ENCODE measurements at places on chromosomes 2 and 18. TPM values are rescaled to one million over a fixed set of nuclear protein-coding genes. Genes with fewer than 3 reads are reported as not detected.

DNA sequence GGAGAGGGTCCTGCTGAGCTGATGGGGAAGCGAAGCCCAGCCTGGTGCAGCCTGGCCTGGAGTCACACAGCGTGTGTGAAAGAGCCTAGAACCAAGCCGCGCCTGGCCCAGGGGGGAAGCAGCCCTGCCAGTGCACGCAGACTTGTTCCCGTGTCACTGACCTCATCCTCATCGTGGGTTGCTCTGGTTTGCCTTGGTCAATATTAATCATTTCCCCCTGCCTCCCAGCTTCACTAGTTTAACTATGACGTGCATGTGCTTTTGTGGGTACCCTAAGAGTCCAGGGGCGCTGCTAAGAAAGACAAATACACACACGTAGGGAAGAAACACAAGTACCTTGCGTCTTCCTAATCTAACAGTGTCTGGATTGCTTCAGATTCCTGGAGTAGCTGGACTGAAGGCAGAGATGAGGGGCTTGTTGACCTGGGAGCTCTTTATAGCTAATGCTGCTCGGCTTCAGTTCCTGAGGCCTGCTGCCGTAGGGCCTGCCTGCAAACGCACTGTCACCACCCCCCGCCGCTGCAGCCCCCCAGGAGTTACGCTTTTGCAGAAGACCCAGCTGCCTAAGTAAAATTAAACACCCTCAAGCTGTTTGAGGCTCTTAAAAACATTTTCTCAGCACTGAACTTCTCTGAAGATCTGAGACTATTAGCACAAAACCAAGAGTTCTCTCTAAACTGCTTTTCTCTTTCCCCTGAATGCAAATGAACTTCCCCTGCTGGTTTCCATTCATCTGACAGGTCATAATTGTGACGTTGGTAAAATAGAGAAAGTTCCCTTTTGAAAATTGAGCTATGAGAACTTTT lies 159.2 kb downstream of the FAM210A start:
- H3K4me3 ChIP-seq = no peak overlapping the region
- DNase-seq = no peak
- H3K4me1 ChIP-seq = peaks cover 41% of the 10 kb centered on the region
- no peaks in the 10 kb centered on the region for H3K27me3 ChIP-seq

DNA sequence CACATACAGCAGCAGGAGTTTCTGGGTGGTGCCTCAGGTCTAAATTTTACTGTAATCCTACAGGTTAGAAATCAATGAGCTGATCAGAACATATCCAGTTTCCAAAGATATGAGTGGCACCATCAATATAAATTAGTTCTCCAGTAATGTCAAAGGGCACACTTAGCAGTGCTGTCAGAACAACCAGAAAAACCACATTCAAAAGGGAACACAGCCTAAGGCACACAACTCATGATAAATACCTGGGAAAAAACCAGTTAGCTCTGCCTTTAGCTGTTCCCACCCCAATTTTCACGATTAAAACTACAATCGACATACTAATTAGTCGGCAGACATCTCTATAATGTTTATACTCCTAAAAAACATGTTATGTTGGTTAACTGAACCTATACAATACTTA lies 31.5 kb downstream of the ATP8B1 start:
- no peak overlapping the region for H3K27ac ChIP-seq
- H3K27me3 ChIP-seq = no peaks in the 10 kb centered on the region
- DNase-seq = no peak
- H3K4me1 ChIP-seq = peaks cover 8% of the 10 kb centered on the region
- H3K36me3 ChIP-seq = no peaks in the 10 kb centered on the region

GRCh38 chr2:30359644-30360167 lies 87.3 kb upstream of the LCLAT1 start:
- no peak overlapping the region for H3K4me3 ChIP-seq
- H3K27ac ChIP-seq = no peak overlapping the region
- no peaks in the 10 kb centered on the region for H3K27me3 ChIP-seq
- H3K36me3 ChIP-seq = no peaks in the 10 kb centered on the region
- H3K4me1 ChIP-seq = peaks cover 35% of the 10 kb centered on the region

RFX8 gene
- total RNA-seq = not detected

CRIM1 gene
- total RNA-seq = 19.3 TPM

OTOS gene
- total RNA-seq = not detected

- no peak overlapping the region for H3K4me3 ChIP-seq
- H3K27me3 ChIP-seq = no peaks in the 10 kb centered on the region
- H3K27ac ChIP-seq = no peak overlapping the region
- DNase-seq = no peak
Measured at GRCh38 chr2:24852431-24853020, 59.3 kb downstream of the CENPO start.

DNA sequence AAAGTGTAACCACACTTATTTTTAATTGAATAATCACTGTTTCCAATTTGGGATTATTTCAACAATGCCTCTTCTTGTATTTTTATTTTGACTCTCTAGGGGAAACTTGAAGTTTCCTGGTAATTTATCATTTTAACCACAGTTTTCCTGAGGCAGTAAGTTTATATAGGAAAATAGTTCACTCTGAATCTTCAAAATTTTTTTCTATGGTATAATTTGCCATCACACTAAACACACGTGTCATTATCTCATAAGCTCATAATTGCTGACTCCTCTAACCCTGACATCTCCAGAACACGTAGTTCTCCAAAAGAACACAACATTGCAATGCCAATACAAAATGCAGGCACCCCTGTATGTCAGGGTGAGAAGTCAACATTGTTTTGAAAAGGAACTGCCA lies 102.2 kb upstream of the FZD7 start:
- no peak overlapping the region for H3K4me3 ChIP-seq

DNA sequence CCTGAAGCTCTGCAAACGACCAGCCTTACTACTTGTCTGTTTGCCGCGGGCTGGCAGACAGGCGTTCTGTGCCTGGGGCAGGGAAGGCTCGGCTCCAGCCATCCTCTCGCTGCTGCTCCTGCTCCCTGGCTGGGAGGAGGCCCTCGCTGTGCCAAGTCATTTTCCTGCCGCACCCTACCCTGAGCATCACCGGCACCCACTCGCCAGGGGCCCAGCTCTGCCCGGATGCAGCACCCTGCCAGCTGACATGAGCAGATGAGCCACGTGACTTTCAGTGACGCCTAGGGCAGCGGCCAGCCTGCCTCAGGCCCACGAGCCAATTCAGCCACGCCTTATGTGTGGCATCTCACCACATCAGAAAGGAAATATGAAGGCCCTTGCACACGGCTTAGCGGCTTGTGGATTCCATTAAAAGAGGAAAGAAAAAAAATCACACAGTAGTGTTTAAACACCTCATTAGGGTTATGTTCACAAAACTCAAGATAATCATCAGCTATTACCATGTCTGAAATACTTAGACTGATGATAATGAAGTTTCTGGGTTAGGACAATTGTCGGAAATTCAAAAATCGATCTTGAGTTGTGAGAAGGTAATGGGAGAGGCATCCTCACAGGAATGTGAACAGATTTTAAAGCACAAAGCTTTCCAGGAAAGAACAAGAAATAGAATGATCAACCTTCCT lies 250.5 kb downstream of the TWIST2 start:
- peaks cover 42% of the 10 kb centered on the region for H3K36me3 ChIP-seq
- no peaks in the 10 kb centered on the region for H3K27me3 ChIP-seq
- H3K4me3 ChIP-seq = no peak overlapping the region
- peaks cover 21% of the 10 kb centered on the region for H3K4me1 ChIP-seq
- H3K27ac ChIP-seq = peak overlapping the region; percentile 45
- DNase-seq = peak; percentile 55

DNA sequence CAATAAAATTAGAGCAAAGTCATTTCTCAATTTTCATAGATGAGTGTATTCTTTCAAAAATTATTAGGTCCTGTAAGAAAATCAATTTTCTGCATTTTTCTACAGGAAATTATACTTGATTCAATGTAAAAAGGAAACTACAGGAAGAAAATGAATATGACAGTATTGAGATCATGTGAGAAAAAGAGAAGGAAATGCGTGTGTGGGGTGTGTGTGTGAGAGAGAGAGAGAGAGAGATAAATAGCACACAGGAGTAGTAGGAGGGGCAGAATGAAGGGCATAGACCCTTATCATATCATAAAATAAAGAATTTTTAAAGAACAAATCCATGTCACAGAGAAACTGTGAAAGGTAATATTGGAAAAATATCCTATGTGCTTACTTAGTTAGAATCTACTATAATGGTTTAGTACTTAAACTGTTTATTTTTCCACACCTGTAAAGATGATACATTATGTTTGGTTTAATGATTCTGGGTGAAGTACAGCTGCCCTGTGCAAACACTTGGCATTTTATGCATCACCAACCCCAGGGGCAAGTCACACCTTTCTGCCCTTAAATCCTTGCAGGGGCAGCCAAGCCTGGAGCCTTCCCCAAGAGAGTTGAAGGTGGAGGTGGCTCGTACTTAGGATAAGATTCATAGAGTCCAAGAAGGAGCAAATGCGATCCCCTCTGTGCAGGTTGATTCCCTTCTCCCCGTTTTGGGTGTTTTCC lies 276.4 kb downstream of the TGIF1 start:
- no peak overlapping the region for H3K4me3 ChIP-seq
- no peaks in the 10 kb centered on the region for H3K36me3 ChIP-seq
- no peaks in the 10 kb centered on the region for H3K4me1 ChIP-seq
- H3K27me3 ChIP-seq = peaks cover 2% of the 10 kb centered on the region

GRCh38 chr18:11167778-11168177 lies 18.4 kb upstream of the PIEZO2 start:
- no peaks in the 10 kb centered on the region for H3K4me1 ChIP-seq
- H3K36me3 ChIP-seq = no peaks in the 10 kb centered on the region
- H3K27me3 ChIP-seq = no peaks in the 10 kb centered on the region
- no peak overlapping the region for H3K4me3 ChIP-seq

IL1RN gene
- 0.52 TPM for total RNA-seq

DNA sequence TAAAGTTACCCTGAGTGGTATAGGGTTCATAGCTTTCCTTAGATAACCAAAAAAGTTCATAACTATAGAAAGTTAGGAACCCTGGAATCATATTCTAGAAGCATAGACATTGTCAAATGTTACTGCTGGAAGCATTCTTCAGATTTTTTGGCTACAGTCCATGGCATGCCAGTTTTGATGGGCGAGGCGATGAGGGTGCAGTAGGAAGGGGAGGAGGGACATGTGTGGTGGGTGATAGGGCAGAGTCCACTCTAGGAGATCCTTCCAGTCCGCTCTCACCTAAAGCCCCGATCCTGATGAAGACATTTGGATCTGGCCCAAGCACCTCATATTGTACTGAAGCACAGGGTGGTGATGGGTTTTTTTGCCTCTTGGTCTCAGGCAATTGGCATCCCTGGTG lies 91.8 kb downstream of the HRH4 start:
- no peak overlapping the region for H3K27ac ChIP-seq
- H3K36me3 ChIP-seq = no peaks in the 10 kb centered on the region
- no peak overlapping the region for H3K4me3 ChIP-seq
- H3K4me1 ChIP-seq = no peaks in the 10 kb centered on the region

OR6B2 gene
- total RNA-seq = not detected

Data from natural killer cell (primary cell).